Activated CD4-positive, alpha-beta T cell treated with anti-CD3 and anti-CD28 coated beads for 36 hours (primary cell): ENCODE measurements at places on chromosomes 11 and 22. TPM values are rescaled to one million over a fixed set of nuclear protein-coding genes. Genes with fewer than 3 reads are reported as not detected.

Gene OR52I1
- total RNA-seq: not detected

Gene GRM5
- not detected for total RNA-seq

Gene MISFA
- 3.0 TPM for total RNA-seq

Gene RAB39A
- total RNA-seq: 0.12 TPM

Gene MIAT
- 19.7 TPM for total RNA-seq

Gene PANX3
- not detected for total RNA-seq

Gene RAB3IL1
- not detected for total RNA-seq

Gene OR2AG1
- total RNA-seq: not detected

Gene OR4C46
- total RNA-seq: not detected

Gene OR51B5
- total RNA-seq: not detected

Gene CYP2R1
- 13.1 TPM for total RNA-seq

Gene GRAMD4
- 25.7 TPM for total RNA-seq

Gene CRACR2B
- 0.50 TPM for total RNA-seq

Gene OR51B2
- total RNA-seq: not detected

Gene TENM4
- not detected for total RNA-seq

Gene TRIM49
- total RNA-seq: not detected

Gene ABTB2
- total RNA-seq: 1.2 TPM

Gene SYCE3
- 3.8 TPM for total RNA-seq

Gene NCR3LG1
- 0.86 TPM for total RNA-seq

Gene NXPE1
- not detected for total RNA-seq

Gene MFRP
- total RNA-seq: not detected

Gene TMPRSS4
- total RNA-seq: not detected
